ENCODE measurements at places on chromosomes 16 and 17.
A peak's percentile ranks its signal among the peaks of the same experiment; 100 is the strongest.

DNA sequence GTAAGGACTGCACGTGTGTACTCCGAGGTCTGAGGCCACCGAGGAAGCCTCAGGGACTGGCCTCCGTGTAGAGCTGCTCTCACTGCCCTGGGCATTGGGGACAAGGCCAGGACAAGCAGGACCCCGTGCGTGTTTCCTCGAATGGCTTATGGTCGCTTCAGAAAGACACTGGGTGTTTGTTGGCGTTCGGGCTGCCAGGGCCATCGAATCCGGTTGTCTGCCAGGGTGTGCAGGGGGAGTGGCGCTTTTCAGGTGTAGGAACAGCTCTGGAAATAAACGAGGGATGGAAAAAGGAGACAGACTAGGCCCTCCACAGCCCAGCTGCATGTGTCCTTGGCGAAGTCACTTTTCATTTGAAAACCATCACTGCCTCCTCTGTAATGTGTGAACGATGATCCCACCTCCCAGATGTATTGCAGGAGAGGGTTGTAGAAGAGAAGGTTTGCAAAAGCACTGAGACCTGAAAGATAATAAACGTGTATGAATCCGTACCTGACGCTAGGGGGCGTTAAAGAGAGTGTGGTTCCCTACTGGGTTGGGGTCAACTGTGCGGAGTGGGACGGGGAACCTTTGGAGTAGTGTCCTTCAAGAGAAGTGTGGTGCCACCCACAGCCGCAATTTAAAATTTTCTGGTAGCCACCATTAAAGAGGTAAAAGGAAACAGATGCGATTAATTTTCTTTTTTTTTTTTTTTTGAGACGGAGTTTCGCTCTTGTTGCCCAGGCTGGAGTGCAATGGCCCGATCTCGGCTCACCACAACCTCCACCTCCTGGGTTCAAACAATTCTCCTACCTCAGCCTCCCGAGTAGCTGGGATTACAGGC lies 2.1 kb upstream of the ZSCAN10 start:
- DNase-seq: peak; percentile 31

- no peak for DNase-seq
Observed at GRCh38 chr17:42553161-42553818, 567 bp downstream of the HSD17B1 start.

- DNase-seq: no peak
Observed at GRCh38 chr17:71004413-71004812, 835.1 kb downstream of the KCNJ2 start.

GRCh38 chr16:79717333-79718137 lies 117.0 kb upstream of the MAF start:
- no peak for DNase-seq

- no peak for DNase-seq
Observed at GRCh38 chr17:51907041-51907440, 251.5 kb downstream of the CA10 start.

DNA sequence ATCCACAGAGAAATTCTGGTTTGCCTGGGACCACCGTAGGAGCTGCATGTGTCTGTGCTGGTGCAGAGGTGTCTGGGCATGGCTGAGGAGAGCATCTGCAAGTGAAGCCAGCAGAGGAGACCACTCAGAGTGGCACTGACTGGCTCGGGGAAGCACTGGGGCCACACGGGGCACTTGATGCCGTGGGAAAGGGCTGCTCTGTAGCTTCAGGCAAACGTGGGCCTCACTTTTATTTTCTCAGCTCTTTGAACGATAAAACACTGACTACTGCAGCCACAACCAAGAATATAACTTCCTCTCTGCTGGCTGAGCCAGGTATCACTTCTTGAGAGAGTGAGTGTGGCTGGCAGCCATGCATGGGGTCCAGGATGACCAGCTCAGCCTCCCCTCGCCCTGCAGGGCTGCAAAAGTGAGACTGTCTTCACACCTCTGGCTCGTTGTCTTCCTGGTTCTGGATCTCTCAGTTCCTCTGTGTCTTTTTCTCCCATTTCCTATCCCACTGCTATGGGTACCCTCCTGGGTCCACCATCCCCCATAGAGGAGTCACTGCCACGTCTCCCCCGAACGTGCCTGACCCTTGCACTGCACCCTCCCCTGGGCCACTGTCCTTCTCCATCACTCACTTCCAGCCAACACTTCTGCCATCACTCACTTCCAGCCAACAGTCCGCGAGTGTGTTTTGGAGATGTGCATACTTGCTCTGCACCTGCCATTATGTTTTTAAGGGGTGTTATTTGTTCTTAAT lies 201.4 kb upstream of the CHMP6 start:
- peak; percentile 23 for DNase-seq

GRCh38 chr17:55601874-55602364 lies 90.7 kb upstream of the SMIM36 start:
- peak; percentile 7 for DNase-seq

DNA sequence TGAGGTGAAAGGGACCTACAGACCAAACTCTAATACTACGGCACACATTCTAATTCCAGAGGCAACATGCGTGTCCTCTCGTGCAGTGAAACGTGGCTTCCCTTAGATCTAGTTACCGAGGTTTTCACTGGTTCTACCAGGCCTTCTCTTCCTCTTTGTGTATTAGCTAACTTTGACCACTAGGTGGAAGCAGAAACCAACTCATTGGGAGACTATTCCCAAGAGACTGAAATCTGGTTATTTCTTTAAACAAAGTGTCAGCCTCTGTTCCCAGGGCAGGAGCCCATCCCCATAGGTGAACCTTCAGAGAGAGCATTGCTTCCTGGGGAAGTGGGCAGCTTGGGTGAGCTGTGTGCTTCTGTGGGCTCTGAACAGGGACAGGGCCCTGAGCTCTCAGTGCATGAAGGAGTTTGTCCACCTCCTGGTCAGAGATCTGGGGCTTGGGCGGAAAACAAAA lies 19.7 kb upstream of the RCVRN start:
- no peak for DNase-seq

DNA sequence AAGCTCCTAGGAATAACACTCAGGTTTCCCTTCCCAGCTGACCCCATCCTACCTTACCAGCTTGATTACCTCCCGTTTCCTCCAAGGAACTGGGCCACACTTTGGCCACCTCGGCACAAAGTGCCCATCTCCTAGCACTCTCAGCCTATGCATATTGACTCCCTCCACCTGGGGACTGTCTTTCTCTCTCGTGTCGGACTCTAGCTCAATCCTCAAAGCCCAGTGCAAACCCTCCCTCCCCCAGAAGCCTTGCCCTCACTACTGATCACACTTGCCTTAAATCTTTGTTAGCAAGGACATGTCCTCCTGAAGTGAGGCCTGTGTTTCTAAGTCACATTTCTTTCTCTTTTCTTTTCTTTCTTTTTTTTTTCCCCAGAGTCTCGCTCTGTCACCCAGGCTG lies 2.6 kb upstream of the RAB26 start:
- DNase-seq: no peak

GRCh38 chr17:48589060-48589830 lies 796 bp downstream of the HOXB3 start:
- no peak for DNase-seq

DNA sequence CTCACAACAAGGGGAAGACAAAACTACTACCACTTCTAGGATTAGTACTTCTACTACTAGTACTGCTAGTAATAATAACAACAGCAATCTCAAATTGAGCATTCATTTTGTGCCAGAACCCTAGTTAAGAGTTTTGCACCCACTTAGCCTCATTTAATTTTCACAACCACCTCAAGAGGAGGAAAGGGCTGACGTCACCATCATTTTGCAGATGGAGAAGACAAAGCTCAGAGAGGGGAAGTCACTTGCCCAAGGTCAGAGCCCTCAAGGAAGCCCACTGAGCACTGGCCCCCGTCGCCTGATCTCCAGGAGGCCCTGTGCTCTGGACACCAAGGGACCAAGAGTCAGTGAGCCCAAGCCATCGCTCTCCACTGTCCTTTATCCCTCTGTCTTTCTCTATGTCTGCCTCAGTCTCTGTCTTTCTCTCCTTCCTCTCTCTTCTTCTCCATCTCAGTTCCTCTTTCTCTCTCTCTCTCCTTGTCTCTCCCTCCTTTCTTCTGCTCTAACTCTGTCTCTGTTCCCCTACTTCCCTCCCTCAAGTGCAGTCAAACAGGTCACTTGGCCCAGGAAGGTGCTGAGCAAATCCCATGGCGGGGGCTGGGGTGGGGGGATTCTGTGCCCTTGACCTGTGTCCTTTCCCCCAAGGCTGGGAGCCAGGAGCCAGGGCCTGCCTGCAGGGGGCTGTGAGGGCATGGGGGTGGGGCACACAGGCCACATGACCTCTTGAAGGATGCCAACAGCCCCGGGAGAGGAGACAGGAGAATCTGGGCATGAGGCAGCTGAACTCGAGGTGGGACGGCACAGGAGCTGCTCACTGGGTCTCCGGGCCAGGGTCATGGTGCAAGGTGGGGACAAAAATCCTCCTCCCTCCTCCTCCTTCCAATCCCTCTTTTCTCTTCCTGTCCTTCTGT lies 11.2 kb upstream of the NGFR start:
- DNase-seq: no peak

DNA sequence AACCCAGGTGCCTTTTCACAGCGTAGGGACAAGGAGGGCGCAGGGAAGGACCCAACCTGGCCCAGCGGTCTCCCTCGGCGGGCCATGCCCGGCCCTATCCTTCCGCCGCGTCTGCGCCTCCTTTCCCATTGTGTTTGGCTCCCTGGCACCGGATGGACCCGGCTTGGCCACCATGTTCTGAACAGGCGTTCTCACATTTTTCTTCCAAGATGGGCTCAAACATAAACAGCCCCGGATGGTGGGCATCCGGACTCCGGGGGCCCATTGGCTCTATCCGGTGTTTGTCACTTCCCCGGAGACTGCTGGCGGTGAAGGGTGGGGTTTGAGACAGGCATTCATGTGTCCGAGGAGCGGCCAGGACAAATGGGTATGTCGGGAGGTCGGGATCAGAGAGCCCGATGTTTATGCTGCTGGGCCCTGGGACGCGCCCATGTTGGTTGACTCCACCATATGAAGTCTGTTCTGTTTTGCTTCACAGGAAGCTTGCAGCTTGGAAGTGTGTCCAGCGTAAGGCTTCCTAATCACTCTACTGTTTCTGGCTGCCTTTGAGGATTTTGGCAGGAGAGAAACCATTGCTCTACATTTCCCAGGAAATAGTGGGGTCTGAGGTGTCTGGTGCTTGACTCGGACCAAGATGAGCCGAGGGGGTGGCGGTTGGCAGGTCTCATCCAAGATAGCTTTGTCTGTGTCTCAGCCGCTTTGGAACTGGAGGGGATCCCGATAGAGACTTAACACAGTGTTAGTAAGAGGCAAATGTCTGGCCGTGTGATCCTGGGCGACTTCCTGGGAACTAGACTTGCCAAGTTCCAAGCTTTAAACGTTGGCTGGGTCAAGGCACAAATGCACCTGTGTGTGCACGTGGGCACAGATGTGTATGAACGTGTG lies 188.3 kb downstream of the IRF8 start:
- DNase-seq: no peak

DNA sequence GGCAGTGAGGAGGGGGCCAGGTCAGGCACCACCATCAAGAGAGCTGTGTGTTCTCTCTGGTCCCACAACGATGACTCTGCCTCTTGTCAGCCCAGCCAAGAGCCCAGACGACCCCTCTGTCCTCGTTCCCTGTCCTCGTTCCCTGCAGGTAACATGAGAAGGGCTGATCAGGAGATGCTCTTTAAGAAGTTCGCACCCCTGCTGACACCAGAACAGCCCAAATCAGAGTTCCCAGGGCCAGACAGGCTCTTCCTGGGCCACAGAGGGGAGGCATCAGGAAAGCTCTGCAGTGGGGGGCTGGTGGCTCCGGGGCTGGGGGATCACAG lies 13.5 kb upstream of the DNAI2 start:
- DNase-seq: no peak

DNA sequence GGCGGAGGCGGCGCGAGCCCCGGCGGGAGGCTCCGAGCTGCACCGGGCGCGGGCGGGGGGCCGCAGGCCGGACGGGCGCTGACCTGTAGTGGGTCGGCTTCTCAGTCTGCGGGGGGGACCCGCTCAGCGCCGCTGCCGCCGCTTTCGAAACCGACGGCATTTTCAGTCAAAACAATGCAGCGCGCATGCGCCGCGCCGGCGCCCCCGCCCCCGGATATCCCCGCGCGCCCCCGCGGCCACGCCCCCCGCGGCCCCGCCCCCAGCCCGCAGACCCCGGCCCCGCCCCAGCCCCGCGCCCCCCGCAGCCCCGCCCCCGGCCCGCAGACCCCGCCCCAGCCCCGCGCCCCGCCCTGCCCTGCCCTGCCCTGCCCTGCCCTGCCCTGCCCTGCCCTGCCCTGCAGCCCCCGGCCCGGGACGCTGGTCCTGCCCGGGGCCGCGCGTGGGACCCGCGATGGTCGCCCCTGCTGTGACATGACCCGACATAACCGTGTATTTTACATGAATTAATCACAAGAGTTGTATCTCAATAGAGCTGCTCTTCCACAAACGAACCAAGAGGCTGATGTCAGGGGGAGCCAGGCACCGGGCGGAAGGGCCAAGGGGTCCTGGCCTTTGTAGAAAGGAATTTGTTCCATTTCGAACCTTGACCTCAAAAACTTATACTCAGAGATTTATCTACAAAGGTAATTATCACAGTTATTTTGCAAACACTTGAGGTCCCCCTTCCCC lies at the start of gene UNKL:
UNKL (minus strand) TSS at position 173 of the 729 bp plus-strand sequence; CDS start at position 160, 13 bp downstream.
- DNase-seq: peak; percentile 83

- no peak for DNase-seq
Observed at GRCh38 chr16:24784121-24784520, 54.7 kb downstream of the TNRC6A start.

DNA sequence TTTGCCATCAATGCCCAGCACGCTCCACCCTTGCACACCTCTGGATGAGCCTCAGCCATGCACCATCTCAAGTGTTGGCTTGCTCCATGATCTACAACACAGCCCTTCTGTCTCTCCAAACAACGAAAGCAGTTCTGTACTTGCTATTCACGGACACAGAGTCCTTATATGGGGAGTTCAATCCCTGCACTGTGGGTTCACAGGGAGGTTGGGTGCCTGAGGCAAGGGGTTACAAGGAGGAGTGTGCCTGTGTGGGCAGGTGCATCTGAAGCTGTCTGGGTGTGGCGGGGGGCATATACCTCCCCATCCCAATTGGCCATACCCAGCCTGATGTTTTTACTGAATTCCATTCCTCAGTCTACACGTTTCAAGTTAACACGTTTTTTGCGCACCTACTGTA lies 5.6 kb downstream of the RUNDC3A start:
- DNase-seq: no peak

DNA sequence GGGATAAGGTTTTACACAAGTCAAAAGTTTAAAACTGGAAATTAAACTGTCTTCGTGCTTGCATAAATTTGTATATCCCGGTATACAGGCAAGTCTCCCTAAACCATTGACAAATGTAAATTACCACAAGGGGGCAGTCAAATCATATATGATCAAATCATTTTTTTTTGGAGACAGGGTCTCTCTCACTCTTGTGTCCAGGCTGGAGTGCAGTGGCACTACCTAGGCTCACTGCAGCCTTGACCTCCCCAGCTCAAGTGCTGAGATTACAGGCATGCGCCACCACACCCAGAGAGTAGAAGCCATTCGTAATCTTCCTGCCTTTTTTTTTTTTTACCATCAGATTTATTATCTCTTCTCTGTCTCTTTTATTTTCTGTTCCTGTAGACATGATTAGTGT lies 18.5 kb downstream of the TOP2A start:
- DNase-seq: no peak

GRCh38 chr17:7348478-7349242 lies 3.3 kb upstream of the KCTD11 start:
- no peak for DNase-seq

- DNase-seq: no peak
Observed at GRCh38 chr17:7606280-7606679, 8.4 kb downstream of the FXR2 start.
